ENCODE measurements at places on chromosomes 2 and 18. TPM values are rescaled to one million over a fixed set of nuclear protein-coding genes. Genes with fewer than 3 reads are reported as not detected.

IL36A gene
- total RNA-seq: not detected

DSG4 gene
- total RNA-seq: not detected

ATRAID gene
- 74.9 TPM for total RNA-seq

AOX1 gene
- total RNA-seq: not detected

ZNF892 gene
- total RNA-seq: 4.8 TPM

MPV17 gene
- 100 TPM for total RNA-seq

SERPINB2 gene
- 2.3 TPM for total RNA-seq

DNA sequence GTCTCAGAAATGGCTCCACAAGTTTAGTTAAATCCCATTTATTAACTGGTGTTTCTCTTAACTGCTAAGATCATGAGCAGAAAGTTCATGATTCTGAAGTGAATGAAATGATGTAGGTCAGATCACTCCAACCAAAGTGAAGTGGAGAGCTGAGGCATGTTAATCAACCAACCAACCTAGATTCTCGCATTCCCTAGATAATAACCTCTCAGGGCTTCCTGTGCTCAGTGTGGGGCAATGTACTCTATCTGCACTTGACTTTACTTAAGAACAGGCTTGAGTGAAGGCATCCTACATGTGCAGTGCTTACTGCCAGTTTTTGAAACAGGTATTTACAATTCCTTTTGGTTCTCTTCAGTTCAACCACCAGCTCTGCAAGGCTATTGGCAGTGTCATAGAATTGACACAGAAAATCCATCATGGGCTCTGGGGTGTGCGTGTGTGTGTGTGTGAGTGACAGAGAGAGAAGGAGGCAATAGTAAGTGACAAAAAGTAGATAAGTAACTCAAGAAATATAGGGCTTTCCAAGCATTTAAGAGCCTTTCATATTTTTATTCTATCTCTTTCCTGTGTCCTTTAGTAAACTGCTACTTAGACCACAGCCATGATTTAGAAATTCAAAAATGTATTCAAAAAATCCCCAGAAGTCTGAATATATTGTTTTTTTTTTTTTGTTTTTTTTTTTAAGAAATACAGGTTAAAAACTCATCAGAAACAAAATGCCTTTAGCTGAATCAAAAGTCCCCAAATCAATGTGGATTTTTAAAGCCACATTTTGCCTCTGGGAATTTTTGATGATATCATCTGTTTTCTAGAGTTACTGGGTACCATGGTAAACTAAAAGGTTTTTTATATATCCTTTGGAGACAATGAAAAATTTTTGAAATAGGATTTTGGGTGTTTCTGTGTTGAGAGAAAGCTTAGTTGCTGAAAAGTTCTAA, 28.6 kb downstream of the DOCK10 start:
- H3K36me3 ChIP-seq: peaks cover 11% of the 10 kb centered on the region
- H3K4me1 ChIP-seq: peaks cover 33% of the 10 kb centered on the region
- DNase-seq: no peak
- no peak overlapping the region for H3K4me3 ChIP-seq

- H3K4me3 ChIP-seq: no peak overlapping the region
- peaks cover 9% of the 10 kb centered on the region for H3K27me3 ChIP-seq
- no peak for DNase-seq
These were observed 4.9 kb downstream of the KIF1A start for GRCh38 chr2:240814946-240815760.

GRCh38 chr18:59416818-59417217, 57.8 kb upstream of the LMAN1 start:
- H3K36me3 ChIP-seq: no peaks in the 10 kb centered on the region
- H3K27ac ChIP-seq: no peak overlapping the region
- H3K4me1 ChIP-seq: no peaks in the 10 kb centered on the region
- H3K4me3 ChIP-seq: no peak overlapping the region

GRCh38 chr2:242011991-242012764, 142.6 kb downstream of the RTP5 start:
- no peak for DNase-seq
- H3K27me3 ChIP-seq: peaks cover 2% of the 10 kb centered on the region
- H3K27ac ChIP-seq: no peak overlapping the region
- no peak overlapping the region for H3K4me3 ChIP-seq
- no peaks in the 10 kb centered on the region for H3K36me3 ChIP-seq

- DNase-seq: no peak
- H3K27ac ChIP-seq: no peak overlapping the region
- H3K4me3 ChIP-seq: no peak overlapping the region
- H3K4me1 ChIP-seq: no peaks in the 10 kb centered on the region
- H3K27me3 ChIP-seq: peaks cover 2% of the 10 kb centered on the region
These were observed 83.7 kb downstream of the XIRP2 start for GRCh38 chr2:166972002-166972401.

- no peaks in the 10 kb centered on the region for H3K36me3 ChIP-seq
- H3K4me1 ChIP-seq: no peaks in the 10 kb centered on the region
- H3K27me3 ChIP-seq: no peaks in the 10 kb centered on the region
- DNase-seq: no peak
These were observed 64.6 kb upstream of the TFPI start for GRCh38 chr2:187618813-187619212.

DNA sequence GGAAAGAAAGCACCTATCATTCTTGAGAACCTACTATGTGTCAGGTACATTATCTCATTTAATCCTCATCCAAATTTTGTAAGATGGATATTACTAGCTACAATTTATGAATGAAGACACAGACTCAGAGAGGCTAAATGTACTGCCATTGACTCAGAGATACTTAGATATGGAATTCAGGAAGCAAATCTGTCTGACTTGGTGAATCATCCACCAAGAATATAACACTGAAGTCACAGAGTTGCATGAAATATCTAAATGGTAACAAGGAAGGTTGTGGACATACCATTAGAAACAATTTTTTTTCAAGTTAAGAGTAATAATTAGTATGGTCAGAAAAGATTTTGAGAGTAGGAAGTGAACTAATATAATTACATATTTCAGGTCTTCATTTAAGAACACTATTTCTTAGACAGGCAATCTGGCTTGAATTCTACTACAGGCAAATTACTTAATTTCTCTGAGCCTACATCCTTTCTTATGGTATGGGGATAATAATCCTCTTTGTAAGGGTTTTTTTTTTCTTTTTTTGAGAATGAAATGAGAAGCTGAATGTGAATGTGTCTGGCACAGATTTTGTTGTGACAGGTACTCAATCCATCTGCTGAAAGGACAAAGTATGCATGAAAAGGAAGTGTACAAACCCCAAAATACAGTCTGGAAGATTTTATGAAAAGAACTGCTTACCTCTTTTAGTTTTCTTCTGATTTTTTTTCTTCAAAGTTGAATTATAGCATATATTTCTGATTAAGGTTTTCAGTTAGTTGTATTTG, 14.8 kb upstream of the C2orf66 start:
- H3K4me1 ChIP-seq: peaks cover 9% of the 10 kb centered on the region
- H3K36me3 ChIP-seq: peaks cover 10% of the 10 kb centered on the region
- H3K27ac ChIP-seq: no peak overlapping the region
- no peak for DNase-seq

Data from activated naive CD8-positive, alpha-beta T cell treated with anti-CD3 and anti-CD28 coated beads, Interleukin-2, amount 10 ng/mL, durations not matched to agents 7 days and 5 days (primary cell).